ENCODE measurements at places on chromosomes 2 and 18.

DNA sequence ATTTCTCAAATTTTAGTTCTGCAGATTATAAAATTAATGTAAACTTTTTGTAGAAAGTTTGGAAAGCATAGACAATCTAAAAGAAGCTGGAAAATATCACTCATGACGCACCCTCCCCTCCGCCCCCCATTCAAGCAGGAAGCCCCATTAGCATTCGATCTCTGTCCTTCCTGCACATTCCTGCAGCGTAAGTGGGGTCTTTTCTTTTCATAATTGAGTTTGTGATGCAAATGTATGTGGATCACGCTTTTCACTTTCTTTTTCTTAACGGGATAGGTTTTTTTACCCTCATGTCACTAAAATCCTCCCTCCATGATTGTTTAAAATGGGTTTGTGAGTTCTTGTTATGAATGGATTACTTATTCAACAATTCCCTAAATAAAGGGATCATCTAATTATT, 181.7 kb upstream of the HDAC4 start:
- no peak for DNase-seq

GRCh38 chr2:48651158-48651790, 33.6 kb downstream of the GTF2A1L start:
- no peak for DNase-seq

DNA sequence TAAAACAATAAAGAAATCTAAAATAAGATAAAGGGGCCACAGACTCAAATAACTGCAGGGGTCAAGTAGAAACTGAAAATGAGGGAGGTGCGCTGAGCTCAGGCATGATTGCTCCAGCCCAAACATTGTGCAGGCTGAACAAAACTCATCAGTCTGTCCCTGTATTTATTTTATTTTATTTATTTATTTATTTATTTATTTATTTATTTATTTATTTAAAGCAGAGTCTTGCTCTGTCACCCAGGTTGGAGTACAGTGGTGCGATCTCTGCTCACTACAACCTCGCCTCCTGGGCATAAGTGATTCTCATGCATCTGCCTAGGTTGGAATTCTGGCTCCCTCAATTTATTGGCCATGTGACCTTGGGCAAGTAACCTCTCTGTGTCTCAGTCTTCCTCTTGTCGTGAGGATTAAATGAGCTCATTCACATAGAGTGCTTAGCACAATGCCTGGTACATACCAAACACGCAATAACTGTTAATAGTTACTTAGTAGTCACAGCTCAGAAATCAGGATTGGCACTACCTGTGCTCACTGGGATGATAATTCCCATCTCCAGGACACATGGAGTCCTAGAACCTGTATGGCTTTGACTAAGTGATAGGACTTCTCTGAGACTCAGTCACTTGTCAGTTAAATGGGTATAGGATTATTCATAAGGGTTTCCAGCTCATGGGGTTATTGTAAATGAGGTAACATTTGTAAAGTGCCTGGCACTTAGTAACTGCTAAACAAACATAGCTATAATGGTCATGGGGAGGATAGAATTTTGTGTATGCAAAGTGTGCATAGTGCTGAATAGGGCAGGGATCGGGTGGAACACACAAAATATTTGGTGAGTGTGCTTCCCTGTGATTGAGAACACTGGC, 6.0 kb downstream of the SPEG start:
- no peak for DNase-seq

DNA sequence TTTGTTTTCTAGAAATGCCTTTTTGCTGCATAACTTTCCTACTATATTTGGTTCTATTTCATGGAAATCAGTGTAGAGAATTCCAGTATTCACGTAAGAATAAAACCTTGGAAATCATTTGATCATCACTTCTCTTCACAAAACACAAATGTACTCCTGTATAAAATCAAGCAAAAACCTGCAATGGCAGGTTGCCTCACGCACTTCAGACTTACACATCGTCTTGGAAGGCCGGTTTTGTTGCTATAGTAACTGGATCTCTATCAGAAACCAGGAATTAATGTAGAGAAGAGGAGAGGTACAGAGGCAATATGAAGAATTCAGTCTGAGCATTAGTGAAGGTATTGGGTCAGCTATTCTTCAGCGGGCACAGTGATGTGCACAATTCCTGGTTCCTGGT, 370.7 kb upstream of the CYRIA start:
- no peak for DNase-seq

DNA sequence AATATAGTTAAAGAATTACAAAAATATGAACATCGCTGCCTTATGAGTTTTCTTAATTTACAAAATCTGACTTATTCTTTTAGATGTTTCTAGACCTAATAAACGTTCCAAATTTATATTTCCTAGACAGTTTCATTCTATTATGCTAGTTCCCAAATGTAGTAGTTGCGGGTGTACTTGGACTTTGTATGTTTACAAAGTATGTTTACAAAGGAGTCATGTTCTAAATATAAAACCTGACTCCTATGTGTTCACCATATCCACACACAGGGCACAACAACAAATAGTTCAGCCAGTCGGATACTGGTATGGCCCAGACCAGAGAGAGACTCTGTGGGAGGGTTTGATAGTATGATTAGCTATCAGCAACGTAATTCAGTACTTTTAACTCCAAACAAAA, 230.7 kb downstream of the KCNH7 start:
- no peak for DNase-seq
